ENCODE measurements at places on chromosomes 1 and 21.

DNA sequence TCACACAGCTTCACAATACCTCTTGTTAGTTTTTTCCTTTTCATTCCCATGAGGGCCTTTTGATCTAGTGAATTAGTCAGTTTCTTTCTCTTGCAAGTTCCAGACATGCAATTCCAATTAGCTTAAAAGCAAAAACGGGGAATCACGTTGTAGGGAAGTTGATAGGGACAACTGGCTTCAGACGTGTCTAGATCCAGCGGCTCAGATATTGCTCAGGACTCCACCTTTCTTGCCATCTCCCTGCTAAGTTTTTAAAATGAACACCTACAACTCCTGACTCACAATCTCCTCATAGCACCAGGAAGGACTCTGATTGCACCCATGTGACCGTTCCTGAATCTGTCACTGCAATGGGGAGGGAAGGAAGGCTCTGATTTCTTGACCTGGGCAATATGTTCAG lies 63.8 kb upstream of the ARHGAP29 start:
- DNase-seq, result no peak

DNA sequence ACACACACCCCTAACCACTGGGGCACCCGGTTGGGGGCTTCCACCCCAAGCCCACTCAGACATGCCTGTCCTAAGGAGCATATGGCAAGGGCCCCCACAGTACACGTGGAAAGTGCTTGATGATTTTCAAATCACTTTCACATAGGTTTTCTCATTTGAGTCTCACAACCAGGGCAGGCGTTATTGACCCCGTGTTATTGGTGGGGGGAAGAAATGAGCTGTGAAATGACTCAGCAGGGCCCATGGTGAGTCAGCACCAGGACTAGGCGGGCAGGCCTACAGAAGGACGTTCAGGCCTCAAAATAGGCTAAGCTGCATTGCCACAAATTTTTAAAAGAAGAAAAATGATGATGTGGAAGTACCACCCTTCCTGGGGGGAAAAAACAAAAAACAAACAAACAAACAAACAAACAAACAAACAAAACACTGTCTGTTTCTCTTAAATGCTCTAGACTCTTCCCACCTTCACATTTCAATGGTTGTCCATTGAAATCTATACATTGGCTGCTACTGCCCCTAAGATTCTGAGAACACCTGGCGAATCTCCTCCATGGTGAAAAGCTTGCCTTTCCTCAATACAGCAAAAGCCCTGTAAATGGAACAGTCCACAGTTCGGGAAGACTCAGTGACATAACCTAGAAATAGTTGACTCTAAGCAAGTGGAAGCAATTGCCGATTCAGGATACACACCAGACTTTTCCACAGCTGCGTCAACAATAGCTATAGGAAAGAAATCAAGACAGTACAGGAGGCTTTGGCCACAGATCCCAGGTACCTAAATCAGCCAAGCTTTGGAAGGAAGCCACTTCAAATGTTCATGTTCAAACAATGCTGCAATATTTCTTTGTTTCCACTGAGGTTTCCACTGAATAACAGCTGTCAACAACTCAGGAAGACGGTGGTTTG lies 234.7 kb downstream of the TOMM20 start:
- DNase-seq, result no peak

DNA sequence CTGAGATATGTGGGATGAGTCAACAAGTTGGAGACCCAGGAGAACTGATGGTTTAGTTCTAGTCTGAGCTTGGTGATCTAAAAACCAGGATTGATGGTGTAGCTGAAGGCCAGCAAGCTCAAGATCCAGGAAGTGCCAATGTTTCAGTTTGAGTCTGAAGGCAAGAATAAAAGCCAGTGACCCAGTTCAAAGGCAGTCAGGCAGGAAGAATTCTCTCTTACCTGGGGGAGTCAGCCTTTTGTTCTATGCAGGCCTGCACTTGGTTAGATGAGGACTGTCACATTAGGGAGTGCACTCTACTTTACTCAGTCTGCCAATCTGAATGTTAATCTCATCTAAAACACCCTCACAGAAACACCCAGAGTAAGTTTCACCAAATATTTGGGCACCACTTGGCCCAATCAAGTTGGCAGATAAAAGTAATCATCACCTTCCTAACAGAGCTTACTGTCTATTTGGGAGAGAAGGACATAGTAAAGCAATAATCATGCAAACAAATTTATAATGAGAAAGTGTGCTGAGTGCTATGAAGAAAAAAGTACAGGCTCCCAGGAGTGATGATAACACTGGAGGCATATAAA lies 63.4 kb downstream of the TSEN15 start:
- no peak for DNase-seq

GRCh38 chr21:15255261-15255660 lies 190.5 kb upstream of the NRIP1 start:
- DNase-seq, result no peak

DNA sequence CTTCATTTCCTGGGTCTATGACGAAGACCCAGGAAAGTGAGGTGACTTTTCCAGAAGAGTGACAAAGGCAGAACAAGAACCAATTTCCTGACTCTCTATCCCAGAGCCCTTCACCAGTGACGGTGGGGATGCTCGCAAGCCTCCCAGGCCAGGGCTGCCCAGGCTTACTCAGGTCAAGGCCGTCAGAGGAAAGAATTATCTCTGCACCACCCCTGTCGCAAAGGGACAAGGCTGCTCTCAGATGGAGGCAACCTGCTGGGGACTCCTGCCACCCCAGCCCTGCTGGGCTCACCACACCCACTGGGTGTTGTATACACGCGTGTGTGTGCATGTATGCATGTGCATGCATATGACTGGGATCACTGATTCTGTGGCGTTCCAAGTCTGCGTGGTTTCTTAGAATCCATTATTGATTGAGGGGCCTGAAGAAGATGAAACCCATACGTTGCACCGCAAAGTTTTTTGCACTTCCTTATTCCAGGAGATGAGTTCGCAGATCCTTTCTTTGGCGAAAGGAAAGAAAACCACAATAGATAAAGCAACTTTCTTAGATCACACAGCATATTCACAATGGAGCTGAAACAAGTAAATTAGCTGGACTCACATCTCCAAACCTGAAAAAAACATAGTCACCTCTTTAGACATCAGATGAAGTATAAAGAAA lies 255.8 kb downstream of the RHOU start:
- no peak for DNase-seq

DNA sequence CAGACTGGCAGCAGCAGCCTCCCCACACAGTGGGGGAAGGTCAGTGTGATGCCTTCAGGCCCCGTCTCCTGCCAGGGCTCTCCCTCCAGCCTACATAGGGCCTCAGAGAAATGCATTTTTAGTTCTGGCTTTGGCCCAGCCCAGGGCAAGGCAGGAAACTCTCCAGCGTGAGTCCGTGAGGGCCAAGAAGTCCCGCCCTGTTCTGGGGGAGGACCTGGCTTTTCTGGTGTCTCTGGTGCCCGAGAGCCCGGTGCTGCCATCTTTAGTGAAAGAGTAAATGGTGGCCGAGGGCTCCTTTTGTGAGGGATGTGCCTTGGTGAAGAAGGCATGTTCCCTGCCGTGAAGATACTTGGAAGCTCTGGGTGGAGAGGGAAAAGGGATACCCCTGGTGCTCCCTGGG lies 14.8 kb upstream of the DIP2A start:
- DNase-seq, result no peak

- DNase-seq, result no peak
Observed at GRCh38 chr1:98931128-98931835, 73.4 kb downstream of the PLPPR5 start.

DNA sequence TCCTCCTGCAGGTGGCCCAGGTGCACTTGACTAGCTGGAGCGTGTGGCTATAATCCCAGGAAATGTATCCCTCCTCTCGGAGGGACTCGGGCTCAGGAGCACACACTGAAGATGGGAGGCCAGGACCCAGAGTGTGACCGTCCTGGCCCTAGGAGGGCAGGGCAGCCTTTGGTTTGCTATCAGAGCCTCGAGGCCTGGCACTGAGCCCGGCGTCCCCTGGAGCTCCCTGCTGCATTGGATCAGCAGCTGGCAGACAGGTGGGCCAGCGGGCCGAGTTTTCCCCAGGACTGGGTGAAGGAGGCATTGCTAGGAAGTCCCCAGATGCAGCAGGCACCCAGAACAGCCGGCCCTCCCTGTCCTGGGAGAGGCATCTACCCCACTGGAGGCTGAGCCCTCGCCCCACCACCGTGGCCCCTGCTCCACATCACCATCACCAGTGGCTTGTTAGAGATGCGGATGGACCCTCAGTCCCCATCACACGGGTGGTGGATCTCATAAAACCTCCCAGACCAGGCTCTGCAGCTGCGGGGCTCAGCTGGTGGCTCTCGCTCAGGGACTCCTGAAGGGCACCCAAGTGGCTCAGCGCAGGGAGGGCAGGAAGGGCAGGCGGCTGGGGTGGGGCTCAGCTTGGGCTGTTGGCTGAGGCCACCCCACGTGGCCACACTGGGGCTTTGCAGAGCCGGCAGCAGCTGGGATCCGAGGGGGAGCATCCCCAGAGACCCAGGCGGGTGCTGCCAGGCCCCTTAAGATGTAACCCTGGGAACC lies 32.7 kb upstream of the POFUT2 start:
- DNase-seq, result no peak

DNA sequence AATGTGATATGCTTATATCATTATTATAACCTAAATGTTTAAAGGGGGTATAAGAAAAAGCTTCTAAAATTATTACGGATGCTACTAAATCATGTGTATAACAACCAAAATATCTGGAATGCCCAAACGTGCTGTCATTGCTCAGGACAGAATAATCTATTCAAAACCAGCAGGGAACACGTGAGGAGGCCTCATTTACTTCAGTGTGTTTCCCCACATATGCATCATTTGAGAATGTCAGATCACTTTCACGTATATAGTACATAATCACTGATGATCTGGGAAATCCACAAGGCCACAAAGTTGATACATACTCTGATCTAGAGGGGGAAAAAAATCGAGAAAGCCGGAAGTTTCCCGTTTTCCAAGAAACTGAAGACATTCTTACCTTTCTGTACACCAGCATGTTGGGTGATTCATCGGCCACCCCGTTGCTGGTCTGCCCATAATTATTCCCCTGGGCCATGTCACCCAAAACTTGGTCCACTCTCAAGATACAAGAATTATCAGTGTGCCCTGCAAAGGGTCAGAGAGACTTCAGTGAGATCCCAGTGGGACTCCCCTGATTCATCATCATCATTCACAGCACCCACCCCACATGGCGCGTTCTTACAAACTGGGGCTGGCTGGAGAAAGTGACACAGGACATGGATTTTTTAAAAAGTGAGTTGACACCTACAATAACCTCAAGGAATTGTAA lies 1.5 kb downstream of the RGS7 start:
- DNase-seq, result no peak

- no peak for DNase-seq
Observed at GRCh38 chr1:111761717-111762116, 6.0 kb downstream of the DDX20 start.

- no peak for DNase-seq
Observed at GRCh38 chr1:211614615-211615014, 35.7 kb upstream of the SLC30A1 start.

DNA sequence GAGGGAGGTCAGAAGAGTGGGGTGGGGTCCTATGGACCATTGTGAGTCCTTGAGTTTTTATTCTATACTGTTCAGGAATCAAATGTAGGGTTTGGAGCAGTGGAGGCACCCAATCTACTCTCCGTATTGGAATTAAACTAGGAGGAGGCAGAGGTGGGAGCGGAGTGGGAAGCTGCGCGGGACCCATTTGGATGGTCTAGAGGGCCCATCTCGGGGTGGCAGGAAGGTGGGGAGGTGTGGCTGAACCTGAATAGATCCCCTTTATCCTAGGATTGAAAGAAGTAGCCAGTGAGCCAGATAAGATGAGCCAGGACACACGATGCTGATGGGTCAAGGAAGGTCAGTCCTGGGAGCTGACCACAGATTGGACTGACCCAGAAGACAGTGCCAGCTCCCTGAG lies 325.8 kb downstream of the AJAP1 start:
- DNase-seq, result no peak

GRCh38 chr21:44749759-44750674 lies 38.6 kb upstream of the TSPEAR start:
- no peak for DNase-seq

GRCh38 chr1:180273066-180273465 lies 43.0 kb downstream of the LHX4 start:
- no peak for DNase-seq

DNA sequence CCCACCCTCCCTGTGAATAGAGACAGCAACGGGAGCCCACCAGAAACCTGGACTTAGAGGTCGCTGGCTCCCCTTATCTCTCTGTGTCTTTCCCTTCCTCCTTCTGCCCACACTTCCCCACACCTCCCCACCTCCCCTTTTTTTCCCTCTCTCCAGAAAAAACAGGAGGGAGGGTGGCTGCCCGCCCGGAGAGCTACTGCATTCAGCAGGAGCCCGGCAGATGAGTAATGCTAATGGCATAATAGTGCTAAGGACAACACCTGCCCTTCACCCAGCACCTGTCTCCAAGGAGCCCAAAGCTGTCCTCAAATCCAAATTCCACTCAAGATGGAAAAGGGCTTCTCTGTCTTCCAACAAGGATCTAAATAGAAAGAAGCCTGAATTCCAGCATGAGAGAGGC lies 11.4 kb upstream of the PRELP start:
- DNase-seq, result no peak

GRCh38 chr1:108503062-108503733 lies 53.1 kb downstream of the NBPF6 start:
- no peak for DNase-seq

DNA sequence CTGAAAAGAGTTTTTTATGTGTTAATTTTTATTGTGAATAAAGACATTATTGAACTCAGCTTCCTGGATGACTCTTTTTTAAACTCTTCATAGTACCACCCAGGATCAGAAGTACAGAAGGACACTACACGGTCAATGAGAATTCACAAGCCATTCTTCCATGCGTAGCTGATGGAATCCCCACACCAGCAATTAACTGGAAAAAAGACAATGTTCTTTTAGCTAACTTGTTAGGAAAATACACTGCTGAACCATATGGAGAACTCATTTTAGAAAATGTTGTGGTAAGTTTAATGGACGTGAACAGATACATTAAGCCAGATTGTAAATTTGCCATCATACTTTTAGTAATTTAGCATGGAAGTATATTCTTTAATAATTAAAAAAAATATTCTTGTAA lies 249.5 kb downstream of the TPR start:
- DNase-seq, result no peak

GRCh38 chr1:47962750-47963492 lies 34.3 kb downstream of the TRABD2B start:
- no peak for DNase-seq

- no peak for DNase-seq
Observed at GRCh38 chr1:164602480-164603093, 43.6 kb downstream of the PBX1 start.

DNA sequence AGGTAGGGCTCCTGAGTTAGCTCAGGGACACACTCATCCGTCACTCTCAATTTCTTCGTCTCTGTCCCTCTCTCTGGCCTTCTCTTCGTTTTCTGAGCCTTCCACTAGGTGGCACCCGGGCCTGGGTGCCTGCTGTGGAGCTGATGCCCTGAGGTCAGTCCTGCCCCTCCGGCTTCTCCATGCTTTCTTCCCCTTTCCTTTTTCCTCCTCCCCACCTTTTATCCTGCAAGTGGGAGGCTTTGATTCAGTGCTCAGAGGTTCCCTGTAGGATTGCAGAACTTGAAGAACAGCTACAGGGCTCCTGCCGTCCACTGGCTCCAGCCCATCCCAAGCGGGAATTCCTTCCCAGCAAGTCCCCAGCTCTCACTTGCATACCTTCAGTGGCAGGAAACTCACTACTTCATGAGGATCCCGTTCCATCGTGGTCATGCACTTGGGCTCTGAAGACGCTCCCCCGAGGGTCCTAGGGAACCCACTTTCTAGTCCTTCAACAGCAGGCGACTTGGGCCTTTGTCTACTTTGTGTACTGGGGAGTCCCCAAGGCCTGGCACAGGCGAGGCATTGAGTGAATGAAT lies 45.6 kb downstream of the SRRM1 start:
- DNase-seq, result no peak

- no peak for DNase-seq
Observed at GRCh38 chr1:5863238-5863637, 129.0 kb downstream of the NPHP4 start.

All from GM06990 (cell line).